WTC11 (cell line): ENCODE measurements at places on chromosomes 6 and 20. TPM values are rescaled to one million over a fixed set of nuclear protein-coding genes. Genes with fewer than 3 reads are reported as not detected.

Gene PLCB4
- total RNA-seq, result 11.9 to 14.3 TPM (median 12.6 TPM) in 3 replicates

Gene HRH3
- 2.9 to 3.4 TPM (median 3.3 TPM) in 3 replicates for total RNA-seq

Gene APOM
- total RNA-seq, result 3.5 to 4.6 TPM (median 4.3 TPM) in 3 replicates

Gene LCA5
- total RNA-seq, result 3.6 to 4.2 TPM (median 3.8 TPM) in 3 replicates

DNA sequence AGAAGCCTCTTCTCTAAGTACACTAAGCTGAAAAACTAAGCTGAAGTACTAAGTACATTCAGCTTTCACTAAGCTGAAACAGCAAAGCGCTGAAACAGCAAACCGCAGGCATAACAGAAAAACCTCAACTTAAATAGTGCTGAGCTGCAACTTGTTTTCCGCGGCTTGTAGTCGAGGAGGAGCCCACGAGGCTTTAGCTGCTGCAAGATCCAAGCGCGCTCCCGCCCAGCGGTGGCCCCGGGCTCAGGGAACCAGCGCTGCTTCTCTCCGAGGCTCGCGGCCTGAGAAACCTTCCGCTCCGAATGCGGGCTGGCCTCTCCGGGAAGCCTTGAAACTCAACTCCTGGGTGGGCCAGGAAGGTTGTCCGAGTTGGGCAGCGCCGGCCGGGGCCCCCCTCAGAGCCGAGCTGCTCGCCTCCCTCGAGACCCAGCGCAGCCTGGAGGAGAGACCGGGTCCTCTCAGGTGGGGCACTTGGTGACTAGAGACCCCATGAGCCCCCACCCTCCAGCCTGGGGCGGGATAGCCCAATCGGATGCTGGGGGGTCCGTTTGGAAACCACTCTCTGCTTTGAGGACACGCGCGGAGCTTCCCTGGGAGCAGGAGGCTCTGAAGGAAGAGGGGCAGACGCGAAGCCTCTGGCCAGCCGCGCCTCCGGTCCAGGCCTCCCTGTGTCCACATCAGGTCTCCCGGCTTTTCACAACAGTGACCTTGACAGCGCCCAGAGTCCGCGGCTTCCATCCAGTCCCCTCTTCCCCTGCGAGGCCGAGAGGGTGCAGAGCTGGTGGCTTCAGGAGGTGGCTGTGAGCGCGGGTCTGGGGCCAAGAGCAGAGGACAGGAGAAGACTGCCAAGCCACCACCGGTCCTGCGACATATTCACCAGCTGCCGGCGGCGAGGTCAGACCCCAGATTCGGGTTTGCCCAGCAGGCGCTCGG, 38.1 kb upstream of the HLA-E start:
- DNase-seq, result peak; percentile 59
- peaks cover 83% of the 10 kb centered on the region for H3K27me3 ChIP-seq
- no peak overlapping the region for H3K27ac ChIP-seq
- H3K36me3 ChIP-seq, result no peaks in the 10 kb centered on the region

- no peaks in the 10 kb centered on the region; the same call in 1 of the 2 replicates for H3K27me3 ChIP-seq
- no peak for DNase-seq
- peaks cover 4% of the 10 kb centered on the region; the same call in 1 of the 2 replicates for H3K4me1 ChIP-seq
- no peak overlapping the region for H3K4me3 ChIP-seq
- H3K27ac ChIP-seq, result no peak overlapping the region
These were observed 24.3 kb upstream of the LRFN2 start for GRCh38 chr6:40611434-40611833.

- no peak for DNase-seq
- 0 out of 2 replicates have a peak, but pooled peaks cover 2% of the 10 kb centered on the region for H3K4me1 ChIP-seq
- no peak overlapping the region for H3K27ac ChIP-seq
- H3K27me3 ChIP-seq, result no peaks in the 10 kb centered on the region; the same call in 1 of the 2 replicates
- no peaks in the 10 kb centered on the region for H3K36me3 ChIP-seq
These were observed 22.7 kb upstream of the PRDM1 start for GRCh38 chr6:106063448-106063850.

DNA sequence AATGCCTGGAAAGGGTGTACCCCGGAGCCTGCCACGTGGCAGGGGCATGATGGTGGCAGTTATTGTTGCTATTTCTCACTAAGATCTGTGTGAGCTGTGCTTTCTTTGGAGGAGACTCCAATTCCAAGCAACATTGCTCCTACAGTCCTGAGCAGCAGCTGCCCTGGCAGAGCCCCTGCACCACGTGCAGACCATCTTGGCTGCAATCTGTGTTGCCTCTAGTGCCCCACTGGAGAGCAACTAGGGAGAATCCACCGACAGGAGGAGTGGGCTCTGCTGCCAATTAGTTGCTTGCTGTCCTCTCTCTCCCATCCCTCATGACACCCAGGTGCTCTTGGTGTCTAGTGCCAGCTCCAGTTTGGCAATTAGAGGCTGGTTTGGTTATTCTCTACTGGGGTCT, 116.0 kb downstream of the PXDC1 start:
- DNase-seq, result no peak
- H3K4me1 ChIP-seq, result no peaks in the 10 kb centered on the region
- no peaks in the 10 kb centered on the region for H3K36me3 ChIP-seq
- no peak overlapping the region for H3K4me3 ChIP-seq
- peaks cover 2% of the 10 kb centered on the region; the same call in 1 of the 2 replicates for H3K27me3 ChIP-seq

Gene MAP7
- total RNA-seq, result 56.6 to 60.5 TPM (median 59.1 TPM) in 3 replicates

Gene SAMD5
- total RNA-seq, result 0.07 to 0.39 TPM (median 0.21 TPM) in 3 replicates

DNA sequence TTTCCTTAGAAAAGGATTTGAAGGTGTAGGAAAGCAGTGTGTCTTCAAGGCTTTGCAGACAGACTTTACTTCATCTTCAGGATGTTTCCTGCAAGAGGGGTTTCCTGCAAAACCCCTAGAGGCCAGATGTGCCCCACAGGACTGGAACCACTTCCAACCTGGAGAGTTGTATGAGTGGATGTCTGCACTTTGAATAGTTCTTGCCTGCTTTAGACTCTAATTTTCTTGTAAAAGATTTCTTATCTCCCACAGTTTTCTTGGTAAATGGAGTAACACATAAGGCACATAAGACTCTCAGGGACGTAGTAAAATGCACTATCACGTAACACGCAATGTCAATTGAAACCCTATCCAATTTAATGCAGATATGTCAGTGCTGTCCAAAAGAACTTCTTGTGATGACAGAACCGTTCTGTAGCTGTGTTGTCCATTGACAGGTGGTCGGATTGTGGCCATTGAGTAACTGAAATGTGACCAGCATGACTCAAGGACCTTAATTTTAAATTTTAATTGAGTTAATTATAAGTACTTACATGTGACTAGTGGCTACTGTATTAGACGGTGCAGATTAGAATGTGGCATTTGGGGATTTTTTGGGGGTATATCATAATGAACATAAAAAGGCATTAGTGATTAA, 118.7 kb downstream of the JARID2 start:
- H3K4me1 ChIP-seq, result peaks cover 7% of the 10 kb centered on the region
- no peaks in the 10 kb centered on the region for H3K36me3 ChIP-seq
- no peaks in the 10 kb centered on the region for H3K27me3 ChIP-seq
- no peak overlapping the region; the same call in 1 of the 2 replicates for H3K4me3 ChIP-seq

Gene TFAP2A
- 0.27 to 0.42 TPM (median 0.30 TPM) in 3 replicates for total RNA-seq

GRCh38 chr6:25954756-25955155, 7.8 kb upstream of the TRIM38 start:
- H3K27ac ChIP-seq, result no peak overlapping the region
- H3K36me3 ChIP-seq, result peaks cover 18% of the 10 kb centered on the region
- peaks cover 5% of the 10 kb centered on the region for H3K4me1 ChIP-seq
- peaks cover 5% of the 10 kb centered on the region; the same call in 1 of the 2 replicates for H3K27me3 ChIP-seq
- no peak for DNase-seq

GRCh38 chr20:56422824-56423189, 10.7 kb downstream of the CASS4 start:
- H3K27me3 ChIP-seq, result peaks cover 56% of the 10 kb centered on the region
- DNase-seq, result peak; percentile 23
- H3K4me3 ChIP-seq, result no peak overlapping the region
- H3K36me3 ChIP-seq, result no peaks in the 10 kb centered on the region
- H3K27ac ChIP-seq, result no peak overlapping the region
- H3K4me1 ChIP-seq, result peaks cover 9% of the 10 kb centered on the region

- peaks cover 13% of the 10 kb centered on the region for H3K4me1 ChIP-seq
- DNase-seq, result peak; percentile 27
- no peaks in the 10 kb centered on the region for H3K36me3 ChIP-seq
- peaks cover 51% of the 10 kb centered on the region for H3K27me3 ChIP-seq
- H3K4me3 ChIP-seq, result peak overlapping the region; percentile 62
These were observed 641 bp downstream of the TCF15 start for GRCh38 chr20:609371-609964.

Gene SNAP25
- 0.41 to 0.72 TPM (median 0.57 TPM) in 3 replicates for total RNA-seq

DNA sequence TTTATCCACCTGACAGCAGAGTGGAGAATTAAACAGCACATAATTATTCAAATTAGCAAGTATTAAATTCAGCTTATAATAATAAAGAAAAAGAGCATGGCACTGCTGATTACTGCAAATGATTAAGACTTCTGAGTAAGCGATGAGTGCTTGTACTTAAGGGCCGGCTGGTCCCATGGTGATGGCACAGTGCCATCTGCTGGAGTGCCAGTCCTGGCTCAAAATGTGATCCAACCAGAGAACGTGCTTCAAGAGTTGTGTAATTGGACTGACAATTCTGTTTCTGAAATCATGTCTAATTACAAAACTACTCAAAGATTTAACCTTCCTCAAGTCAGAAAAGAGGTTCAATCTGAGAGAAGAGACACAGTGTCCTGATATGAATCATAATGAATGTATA, 181.6 kb upstream of the RGS17 start:
- H3K4me3 ChIP-seq, result no peak overlapping the region
- DNase-seq, result peak; percentile 48
- H3K36me3 ChIP-seq, result no peaks in the 10 kb centered on the region
- peaks cover 4% of the 10 kb centered on the region; the same call in 1 of the 2 replicates for H3K4me1 ChIP-seq

Gene ELOVL2
- 1.0 to 2.0 TPM (median 1.1 TPM) in 3 replicates for total RNA-seq

DNA sequence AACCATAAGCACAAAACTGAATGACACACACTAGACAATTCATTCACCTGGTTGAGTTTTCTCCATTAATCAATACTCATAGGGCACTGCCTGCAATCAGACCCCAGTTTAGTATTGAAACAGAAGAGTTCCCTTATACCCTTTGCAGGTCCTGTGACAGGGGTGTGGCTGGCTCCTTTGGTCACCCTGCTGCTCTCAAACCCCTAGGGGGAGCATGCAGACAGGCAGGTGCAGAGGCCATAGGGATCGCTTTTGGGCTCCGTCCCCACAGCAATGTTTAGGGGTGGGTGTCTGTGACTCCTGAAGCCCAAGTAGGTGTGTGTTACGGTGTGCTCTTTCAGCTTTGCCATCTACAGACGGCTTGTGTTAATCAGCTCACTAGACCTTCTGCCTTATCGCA, 210.4 kb downstream of the CENPW start:
- DNase-seq, result peak; percentile 45
- H3K36me3 ChIP-seq, result no peaks in the 10 kb centered on the region; the same call in 1 of the 2 replicates
- H3K4me1 ChIP-seq, result peaks cover 16% of the 10 kb centered on the region

- peaks cover 19% of the 10 kb centered on the region for H3K4me1 ChIP-seq
- H3K27ac ChIP-seq, result no peak overlapping the region
- DNase-seq, result no peak
- peaks cover 34% of the 10 kb centered on the region for H3K36me3 ChIP-seq
These were observed 67.4 kb upstream of the ASCC3 start for GRCh38 chr6:100948381-100949133.

Gene BTNL2
- total RNA-seq, result not detected in 3 replicates

DNA sequence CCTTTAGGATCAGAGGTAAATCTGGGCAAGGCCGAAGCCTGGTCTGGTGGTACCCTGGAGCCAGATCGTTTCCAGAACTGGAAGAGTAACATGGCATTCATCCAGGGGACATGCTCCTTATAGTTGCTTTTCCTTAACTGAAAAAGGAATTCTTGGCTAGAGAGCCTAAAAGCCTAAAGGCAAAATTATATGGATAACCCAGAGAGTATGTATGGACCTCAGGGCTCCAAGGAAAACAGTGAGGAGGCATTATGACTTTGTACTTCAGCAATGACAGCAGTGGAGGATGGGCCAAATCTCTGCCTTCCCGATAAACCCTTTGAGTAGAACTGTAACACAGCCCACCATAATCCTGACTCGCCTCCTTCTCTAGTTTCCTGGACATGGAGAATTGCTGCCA, 29.3 kb downstream of the ARHGAP18 start:
- no peaks in the 10 kb centered on the region for H3K36me3 ChIP-seq
- peaks cover 11% of the 10 kb centered on the region for H3K4me1 ChIP-seq
- no peak overlapping the region for H3K27ac ChIP-seq
- DNase-seq, result no peak

Gene EEF1A2
- total RNA-seq, result 26.0 to 35.7 TPM (median 34.9 TPM) in 3 replicates

DNA sequence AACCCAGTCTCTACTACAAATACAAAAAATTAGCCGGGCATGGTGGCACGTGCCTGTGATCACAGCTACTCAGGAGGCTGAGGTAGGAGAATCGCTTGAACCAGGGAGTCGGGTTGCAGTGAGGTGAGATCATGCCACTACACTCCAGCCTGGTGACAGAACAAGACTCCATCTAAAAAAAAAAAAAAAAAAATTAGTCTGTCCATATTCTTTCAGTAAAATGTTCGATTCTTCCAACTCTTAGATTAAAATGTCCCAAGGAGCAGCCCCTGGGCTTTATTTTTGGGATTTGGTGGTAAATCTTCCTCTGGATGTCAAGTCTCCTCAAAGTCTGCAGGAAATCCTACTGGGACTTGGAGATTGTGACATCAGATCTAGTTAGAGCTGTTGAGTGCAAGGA, 101.0 kb upstream of the EEF1E1 start:
- no peaks in the 10 kb centered on the region for H3K27me3 ChIP-seq
- H3K4me1 ChIP-seq, result peaks cover 7% of the 10 kb centered on the region; the same call in 1 of the 2 replicates
- H3K27ac ChIP-seq, result no peak overlapping the region
- no peak overlapping the region for H3K4me3 ChIP-seq
- no peak for DNase-seq
- no peaks in the 10 kb centered on the region for H3K36me3 ChIP-seq

DNA sequence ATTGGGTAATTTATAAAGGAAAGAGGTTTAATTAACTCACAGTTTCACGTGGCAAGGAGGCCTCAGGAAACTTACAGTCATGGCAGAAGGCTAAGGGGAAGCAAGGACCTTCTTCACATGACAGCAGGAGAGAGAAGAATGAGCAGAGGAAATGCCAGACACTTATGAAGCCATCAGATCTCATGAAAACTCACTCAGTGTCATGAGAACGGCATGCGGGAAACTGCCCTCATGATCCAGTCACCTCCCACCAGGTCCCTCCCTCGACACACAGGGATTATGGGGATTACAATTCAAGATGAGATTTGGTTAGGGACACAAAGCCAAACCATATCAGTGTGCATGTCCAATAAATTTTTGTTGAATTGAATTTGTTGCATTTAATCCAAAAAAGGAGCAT, 52.0 kb downstream of the ECT2L start:
- H3K27me3 ChIP-seq, result no peaks in the 10 kb centered on the region
- peak overlapping the region; percentile 41; the same call in 1 of the 2 replicates for H3K27ac ChIP-seq
- peaks cover 7% of the 10 kb centered on the region for H3K4me1 ChIP-seq

DNA sequence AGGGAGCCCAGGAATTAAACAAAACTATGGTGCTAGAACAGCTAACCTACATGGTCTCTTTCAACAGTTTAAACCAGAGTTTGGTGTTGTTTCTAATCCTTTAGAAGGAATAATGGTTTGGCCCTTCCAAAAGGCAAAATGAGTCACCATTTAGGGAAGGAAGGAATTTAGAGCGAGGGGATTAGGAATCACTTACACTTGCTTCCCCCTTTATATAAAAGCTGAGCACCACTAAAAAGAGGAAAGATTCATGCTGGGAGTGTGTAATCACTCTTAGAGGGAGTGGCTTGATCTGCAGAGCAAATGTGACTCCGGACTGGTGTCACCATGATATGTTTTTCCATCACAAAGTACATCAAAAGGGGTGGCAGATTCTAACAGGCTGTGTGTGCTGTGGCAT, 63.6 kb downstream of the F13A1 start:
- H3K4me1 ChIP-seq, result peaks cover 24% of the 10 kb centered on the region
- H3K27ac ChIP-seq, result no peak overlapping the region
- no peak overlapping the region for H3K4me3 ChIP-seq
- DNase-seq, result no peak
